ENCODE measurements at places on chromosomes 7 and 10. TPM values are rescaled to one million over a fixed set of nuclear protein-coding genes. Genes with fewer than 3 reads are reported as not detected.

PIK3CG gene
- total RNA-seq = not detected

ZNF32 gene
- 33.5 TPM for total RNA-seq

TMEM236 gene
- total RNA-seq = not detected

ZNF248 gene
- 2.7 TPM for total RNA-seq

ASZ1 gene
- total RNA-seq = not detected

INPP5A gene
- total RNA-seq = 25.6 TPM

CLEC2L gene
- total RNA-seq = not detected

FEZF1 gene
- total RNA-seq = not detected

PNLIPRP3 gene
- not detected for total RNA-seq

COL28A1 gene
- total RNA-seq = 0.17 TPM

RAPGEF5 gene
- total RNA-seq = 0.15 TPM

PTPRN2 gene
- 0.74 TPM for total RNA-seq

TBX20 gene
- 0.15 TPM for total RNA-seq

HKDC1 gene
- total RNA-seq = under 0.01 TPM
